Skeletal muscle tissue (tissue), 5 donors: ENCODE measurements at places on chromosomes 7 and 10. TPM values are rescaled to one million over a fixed set of nuclear protein-coding genes. Genes with fewer than 3 reads are reported as not detected.

Gene CLRN3
- total RNA-seq = 0.52 TPM

Gene CRHR2
- total RNA-seq = under 0.01 TPM

Gene CCDC3
- 13.0 TPM for total RNA-seq

Gene GPR26
- not detected for total RNA-seq

Gene GALNT17
- 24.5 TPM for total RNA-seq

Gene TMUB1
- 12.5 TPM for total RNA-seq

Gene CDK14
- 25.1 TPM for total RNA-seq

Gene PRTFDC1
- total RNA-seq = 6.8 TPM

Gene NCF1
- 1.6 TPM for total RNA-seq

Gene CNOT4
- total RNA-seq = 16.2 TPM

Gene SERPINE1
- 2.1 TPM for total RNA-seq
